ENCODE measurements at places on chromosomes 2 and 18.

- no peak for DNase-seq
Measured at GRCh38 chr2:19738707-19739106, 163.1 kb downstream of the TTC32 start.

- no peak for DNase-seq
Measured at GRCh38 chr18:34901299-34901698, 139.9 kb upstream of the MAPRE2 start.

GRCh38 chr18:52888014-52888413, 548.0 kb downstream of the DCC start:
- no peak for DNase-seq

DNA sequence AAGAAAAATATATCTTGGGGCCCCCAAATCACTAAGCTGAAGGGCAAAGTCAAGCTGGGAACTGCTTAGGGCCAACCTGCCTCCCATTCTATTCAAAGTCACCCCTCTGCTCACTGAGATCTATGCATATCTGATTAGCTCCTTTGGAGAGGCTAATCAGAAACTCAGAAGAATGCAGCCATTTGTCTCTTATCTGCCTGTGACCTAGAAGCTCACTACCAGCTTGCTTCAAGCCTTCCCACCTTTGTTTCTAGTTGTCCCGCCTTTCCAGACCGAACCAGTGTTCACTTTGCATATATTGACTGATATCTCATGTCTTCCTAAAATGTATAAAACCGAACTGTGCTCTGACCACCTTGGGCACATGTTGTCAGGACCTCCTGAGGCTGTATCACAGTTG, 479.4 kb downstream of the METTL4 start:
- DNase-seq, result no peak

DNA sequence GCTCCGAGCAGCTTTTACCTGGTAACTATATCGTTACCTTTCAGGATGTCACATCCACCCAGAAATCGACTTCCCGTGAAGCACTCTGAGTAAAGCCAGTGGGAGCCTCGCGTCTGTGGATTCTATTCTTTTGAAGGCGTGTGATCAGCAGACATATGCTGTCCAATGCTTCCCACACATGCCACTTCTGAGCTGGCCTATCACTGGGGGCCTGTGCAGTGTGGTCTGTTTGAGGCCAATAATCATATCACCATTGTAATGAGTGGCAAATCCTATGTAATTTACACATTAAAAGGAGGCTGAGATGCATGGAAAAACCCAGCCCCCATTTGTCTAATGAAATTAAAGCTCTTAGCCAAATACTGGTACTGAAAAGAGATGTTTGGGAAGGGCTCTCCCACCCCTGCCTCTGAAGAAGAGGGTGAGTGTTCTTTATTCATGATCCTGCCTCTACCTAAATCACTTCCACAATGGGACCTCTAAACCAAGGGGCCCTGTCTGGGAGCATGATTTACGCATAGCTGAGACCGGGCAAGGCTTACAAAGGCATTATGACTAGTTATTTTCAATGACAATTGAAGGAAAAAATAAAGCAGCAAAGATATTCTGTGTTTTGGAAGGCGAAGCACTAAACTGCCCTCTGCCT, 686.8 kb downstream of the ZEB2 start:
- no peak for DNase-seq

GRCh38 chr2:230942920-230943896, 18.2 kb upstream of the GPR55 start:
- peak; percentile 91 for DNase-seq

Data from activated CD4-positive, alpha-beta T cell treated with anti-CD3 and anti-CD28 coated beads, Interleukin-2, Interleukin-6, amounts not matched to agents 100 ng/mL and 50 ng/mL, durations not matched to agents 16 hours and 8 hours (primary cell).